Left kidney (tissue), 8 donors: ENCODE measurements at places on chromosomes 1 and 21. TPM values are rescaled to one million over a fixed set of nuclear protein-coding genes. Genes with fewer than 3 reads are reported as not detected.

DNA sequence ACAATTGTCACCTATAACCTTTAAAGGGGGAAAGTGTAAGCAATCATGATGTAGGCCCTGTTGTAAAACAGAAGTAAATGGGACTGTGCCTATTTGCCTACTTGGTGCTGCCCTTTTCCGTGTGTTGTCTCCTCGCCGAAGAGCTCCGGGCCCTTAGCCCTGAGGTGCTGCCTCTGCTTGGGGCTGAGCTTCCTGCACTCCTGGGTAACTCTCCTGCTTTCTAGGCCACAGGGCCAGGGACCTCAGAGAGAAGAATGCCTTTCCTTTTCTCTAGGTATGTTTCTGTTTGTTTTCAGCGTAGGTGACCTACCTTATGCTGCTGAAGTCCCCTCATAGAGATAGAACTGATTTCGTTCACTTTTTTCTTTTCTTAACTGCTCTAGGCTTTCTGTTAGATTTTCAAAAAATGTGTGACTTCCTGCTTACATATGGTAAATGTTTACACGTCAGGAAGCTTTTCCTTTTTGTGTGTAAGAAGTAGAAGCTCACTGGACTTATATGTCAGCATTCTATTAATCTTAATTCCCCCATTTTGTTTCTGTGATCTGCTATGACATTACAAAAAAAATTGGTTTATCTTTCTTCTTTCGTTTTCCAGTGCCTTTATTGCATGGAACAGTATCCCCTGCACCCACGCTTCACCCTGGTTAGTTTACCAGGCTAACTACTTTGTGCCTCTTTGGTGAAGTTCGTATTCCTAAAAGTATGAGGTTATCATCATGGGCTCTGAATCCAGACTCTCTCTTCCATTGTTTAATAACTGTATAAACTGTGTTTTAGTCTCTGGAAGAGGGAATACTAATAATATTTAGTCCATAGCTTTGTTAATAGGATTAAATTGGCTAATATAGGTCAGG is 61.7 kb downstream of the ITSN1 start:
- DNase-seq = no peak

DNA sequence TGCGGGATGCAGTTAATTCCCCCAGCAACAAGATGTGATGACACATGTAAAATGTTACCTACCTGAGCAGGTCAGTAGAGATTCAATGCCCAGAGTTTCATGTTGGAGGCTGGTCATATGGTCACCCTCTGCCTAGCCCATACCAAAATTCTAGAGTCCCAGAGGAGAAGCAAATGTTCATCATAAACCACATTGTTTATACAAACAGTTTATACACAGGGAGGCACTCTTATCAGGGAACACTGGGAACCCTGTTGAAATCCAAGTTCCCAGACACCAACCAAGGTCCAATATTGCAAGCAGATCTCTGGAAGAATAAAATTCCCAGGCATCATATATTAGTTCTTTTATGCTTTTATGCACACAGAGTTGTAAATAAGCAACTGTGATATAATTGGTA is 10.5 kb downstream of the HAO2 start:
- no peak for DNase-seq

The KPRP gene
- not detected for polyA plus RNA-seq

The ANGPTL3 gene
- polyA plus RNA-seq = 8.9 TPM

DNA sequence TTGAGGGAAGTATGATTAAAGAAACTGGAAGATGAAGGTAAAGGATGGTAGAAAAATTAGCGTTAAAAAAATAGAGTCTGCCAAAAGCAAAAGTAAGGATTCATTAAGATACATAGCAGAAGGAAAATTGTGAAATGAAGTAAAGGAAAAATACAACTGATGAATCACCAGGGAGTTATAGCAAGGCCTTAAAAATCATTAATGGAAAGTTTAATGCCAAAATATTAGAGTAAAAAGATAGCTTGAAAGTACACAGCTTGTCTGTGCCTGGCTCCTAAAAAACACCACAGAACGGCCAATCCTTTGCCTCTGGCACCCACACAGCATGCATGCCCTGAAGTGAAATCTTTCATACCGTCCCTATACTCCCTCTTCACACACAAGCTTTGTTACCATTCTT is 66.9 kb upstream of the APOBEC4 start:
- no peak for DNase-seq

The PDPN gene
- 16.4 TPM for polyA plus RNA-seq

GRCh38 chr21:35316933-35317332 is 267.8 kb upstream of the RUNX1 start:
- no peak for DNase-seq

DNA sequence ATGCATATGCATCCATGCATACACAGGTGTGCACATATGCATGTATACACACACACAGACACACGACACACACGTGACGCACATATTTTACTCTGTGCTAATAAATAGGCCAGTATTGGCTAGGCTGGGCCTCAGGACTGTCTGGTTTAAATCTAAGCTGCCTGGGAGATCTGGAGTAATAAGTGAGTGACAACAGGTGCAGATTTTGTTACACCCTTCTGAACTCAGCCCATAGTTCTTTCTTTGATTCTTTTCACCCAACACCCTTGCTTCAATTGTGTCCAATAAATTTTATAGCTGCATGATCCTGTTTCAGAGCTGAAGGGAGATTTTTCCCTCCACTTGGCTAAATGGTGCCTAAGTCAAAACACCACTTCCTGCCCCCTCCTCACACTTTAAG is 132.8 kb downstream of the FGGY start:
- DNase-seq = no peak

- DNase-seq = no peak
Measured at GRCh38 chr21:24861471-24861870, 745.8 kb downstream of the MRPL39 start.

- no peak for DNase-seq
Measured at GRCh38 chr1:101314244-101314643, 77.4 kb downstream of the S1PR1 start.

The SPAG17 gene
- polyA plus RNA-seq = 15.2 TPM

The SLC16A4 gene
- polyA plus RNA-seq = 112 TPM

- DNase-seq = no peak
Measured at GRCh38 chr1:9836632-9836960, 12.8 kb upstream of the CLSTN1 start.

The GPR52 gene
- polyA plus RNA-seq = not detected

DNA sequence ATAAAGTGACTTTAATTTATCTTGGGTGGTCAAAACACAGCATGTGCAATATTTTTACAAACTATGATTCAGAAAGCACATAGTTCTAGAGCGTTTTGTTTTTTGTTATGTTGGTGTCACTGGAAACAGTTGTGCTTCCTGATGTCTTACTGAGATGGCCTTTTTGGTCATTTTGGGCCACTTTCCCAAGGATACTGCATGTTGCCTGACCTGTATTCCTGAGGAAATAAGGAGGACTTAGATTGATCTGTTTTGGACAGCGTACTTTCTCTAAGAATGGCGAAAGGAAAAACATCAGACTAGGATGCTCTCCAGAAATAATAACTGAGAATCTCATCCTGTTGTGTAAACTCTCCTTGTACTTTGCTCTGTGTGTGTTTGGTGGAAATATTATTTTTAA is 451.2 kb downstream of the USP25 start:
- peak; percentile 34 for DNase-seq

- no peak for DNase-seq
Measured at GRCh38 chr1:181742426-181742825, 259.1 kb downstream of the CACNA1E start.

- no peak for DNase-seq
Measured at GRCh38 chr1:242224461-242224860, 225.6 kb upstream of the MAP1LC3C start.

DNA sequence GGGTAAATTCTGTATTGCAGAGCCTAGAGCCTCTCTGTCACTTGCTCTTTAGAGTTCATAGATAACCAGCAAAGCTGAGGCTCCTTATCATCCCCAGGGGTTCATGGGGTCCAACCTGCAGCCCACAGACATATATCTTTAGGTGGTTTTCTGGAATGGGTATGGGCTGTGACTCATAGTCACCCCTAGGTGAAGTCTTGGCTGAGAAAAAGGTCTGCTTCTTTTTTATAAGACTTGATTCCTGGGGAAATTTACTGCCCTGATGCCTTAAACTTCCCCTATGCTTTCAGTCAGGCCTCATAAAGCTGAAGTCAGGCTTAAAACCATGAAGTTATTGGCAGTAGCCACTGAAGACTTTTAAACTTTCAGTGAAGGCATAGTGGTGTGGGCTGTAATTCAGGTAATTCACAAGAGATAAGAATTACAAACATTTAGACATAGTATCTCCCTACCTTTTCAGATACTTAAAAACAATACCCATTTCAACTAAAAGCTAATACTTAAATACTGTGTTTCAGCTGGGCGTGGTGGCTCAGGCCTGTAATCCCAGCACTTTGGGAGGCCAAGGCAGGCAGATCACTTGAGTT is 46.8 kb downstream of the MACO1 start:
- DNase-seq = peak; percentile 20

The ZYG11A gene
- polyA plus RNA-seq = 0.32 TPM

The RXFP4 gene
- 0.15 TPM for polyA plus RNA-seq

- DNase-seq = no peak
Measured at GRCh38 chr1:26745191-26745590, 42.6 kb upstream of the PIGV start.

- DNase-seq = no peak
Measured at GRCh38 chr1:72140222-72140621, 142.1 kb downstream of the NEGR1 start.

DNA sequence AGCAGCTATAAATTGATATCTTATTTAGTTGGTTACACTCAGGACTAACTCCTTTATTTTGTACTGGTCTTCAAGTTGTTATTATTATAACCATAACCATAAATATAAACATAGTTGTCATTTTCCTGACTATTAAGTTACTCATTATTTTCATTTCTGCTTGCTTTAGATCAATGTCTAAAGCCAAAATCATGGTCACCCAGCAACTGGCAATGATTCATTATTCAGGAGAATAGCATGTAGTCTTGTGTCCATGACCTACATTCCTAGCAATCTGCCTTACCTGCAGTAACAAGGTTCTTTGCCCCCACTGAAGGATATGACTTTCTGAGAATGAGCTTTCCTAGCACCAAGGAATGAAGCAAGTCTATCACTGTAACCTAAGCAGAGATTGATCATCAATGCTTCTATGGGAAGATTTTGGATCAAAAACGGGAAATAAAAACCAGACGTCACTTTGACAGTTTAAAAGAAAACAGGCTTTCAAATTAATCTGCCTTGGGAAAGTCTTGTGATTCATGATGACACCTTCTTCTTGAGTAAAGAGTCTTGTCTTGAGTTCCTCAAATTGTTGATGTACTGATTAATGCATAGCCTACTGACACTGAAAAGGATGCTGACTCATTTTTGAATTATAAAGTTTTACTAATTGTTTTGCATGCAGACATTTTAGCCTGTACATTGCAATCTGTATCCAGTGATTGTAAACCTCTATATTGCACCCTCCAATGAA is 203.3 kb upstream of the IVNS1ABP start:
- no peak for DNase-seq

GRCh38 chr1:33180226-33180910 is 1.5 kb downstream of the TRIM62 start:
- DNase-seq = peak; percentile 88

- no peak for DNase-seq
Measured at GRCh38 chr1:45065083-45065482, 53.0 kb downstream of the UROD start.

The ATP1A4 gene
- 0.15 TPM for polyA plus RNA-seq

GRCh38 chr1:89760496-89760895 is 60.3 kb upstream of the LRRC8D start:
- DNase-seq = no peak

DNA sequence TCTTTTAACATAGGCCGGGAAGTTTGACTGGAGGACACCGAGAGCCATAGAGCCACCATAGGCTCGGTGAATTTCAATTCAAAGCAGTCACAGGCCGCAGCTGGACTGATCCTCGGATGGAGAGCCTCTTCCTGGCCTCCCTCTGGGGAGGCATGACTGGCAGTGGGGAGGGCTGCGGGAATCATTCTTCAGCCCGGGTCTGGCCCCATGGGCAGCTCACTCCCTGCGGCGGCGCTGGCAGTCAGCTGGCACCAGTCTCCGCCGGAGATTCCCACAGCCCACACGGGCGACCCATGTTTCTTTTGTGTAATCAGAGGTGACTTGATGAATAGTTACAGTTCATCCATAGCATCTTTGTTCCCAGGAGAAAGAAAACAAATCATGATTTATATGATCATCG is 10.6 kb downstream of the ESPN start:
- no peak for DNase-seq

The RGS8 gene
- 0.12 TPM for polyA plus RNA-seq

DNA sequence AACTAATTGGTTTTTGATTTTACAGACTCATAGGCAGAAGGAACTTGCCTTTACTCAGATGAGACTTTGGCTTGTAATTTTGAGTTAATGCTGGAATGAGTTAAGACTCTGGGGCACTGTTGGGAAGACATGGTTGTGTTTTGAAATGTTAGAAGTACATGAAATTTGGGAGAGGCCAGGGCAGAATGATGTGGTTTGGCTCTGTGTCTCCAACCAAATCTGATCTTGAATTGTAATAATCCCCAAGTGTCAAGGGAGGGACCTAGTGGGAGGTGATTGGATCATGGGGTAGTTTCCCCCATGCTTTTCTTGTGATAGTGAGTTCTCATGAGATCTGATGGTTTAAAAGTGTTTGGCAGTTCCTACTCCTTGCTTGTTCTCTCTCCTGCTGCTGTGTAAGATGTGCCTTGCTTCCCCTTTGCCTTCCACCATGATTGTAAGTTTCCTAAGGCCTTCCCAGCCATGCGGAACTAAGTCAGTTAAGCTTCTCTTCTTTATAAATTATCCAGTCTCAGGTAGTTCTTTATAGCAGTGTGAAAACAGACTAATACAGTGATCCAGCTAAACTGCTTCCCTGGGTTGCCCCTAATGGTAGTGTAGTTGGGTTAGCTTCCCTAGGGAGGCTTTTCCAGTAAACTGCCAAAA is 10.2 kb downstream of the CPT2 start:
- no peak for DNase-seq

- DNase-seq = no peak
Measured at GRCh38 chr21:41703857-41704501, 62.9 kb downstream of the RIPK4 start.

DNA sequence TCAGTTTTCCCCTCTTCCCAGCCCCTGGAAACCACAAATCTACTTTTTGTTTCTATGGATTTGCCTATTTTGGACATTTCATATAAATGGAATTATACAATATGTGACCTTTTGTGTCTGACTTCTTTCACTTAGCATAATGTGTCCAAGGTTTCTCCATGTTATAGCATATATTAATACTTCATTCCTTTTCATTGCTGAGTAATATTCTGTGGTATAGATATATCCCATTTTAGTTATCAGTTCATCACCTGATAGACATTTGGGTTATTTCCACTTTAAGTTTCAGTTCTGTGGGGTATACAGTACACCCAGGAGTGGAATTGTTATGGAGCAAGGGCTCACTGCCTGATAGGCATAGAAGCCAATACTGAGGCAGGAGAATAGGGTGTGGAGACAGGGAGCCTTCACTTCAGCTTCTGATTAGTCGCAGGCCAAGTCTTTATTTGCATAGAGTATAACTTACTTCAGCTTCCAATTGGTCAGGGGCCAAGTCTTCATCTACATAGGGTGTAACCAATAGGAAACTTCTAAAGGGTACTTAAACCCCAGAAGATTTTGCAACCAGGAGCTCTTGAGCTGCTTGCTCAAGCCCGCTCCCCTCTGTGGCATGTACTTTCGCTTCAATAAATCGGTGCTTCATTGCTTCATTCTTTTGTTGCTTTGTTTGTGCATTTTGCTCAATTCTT is 8.3 kb upstream of the NVL start:
- DNase-seq = no peak
